ENCODE measurements at places on chromosomes 2 and 18.

DNA sequence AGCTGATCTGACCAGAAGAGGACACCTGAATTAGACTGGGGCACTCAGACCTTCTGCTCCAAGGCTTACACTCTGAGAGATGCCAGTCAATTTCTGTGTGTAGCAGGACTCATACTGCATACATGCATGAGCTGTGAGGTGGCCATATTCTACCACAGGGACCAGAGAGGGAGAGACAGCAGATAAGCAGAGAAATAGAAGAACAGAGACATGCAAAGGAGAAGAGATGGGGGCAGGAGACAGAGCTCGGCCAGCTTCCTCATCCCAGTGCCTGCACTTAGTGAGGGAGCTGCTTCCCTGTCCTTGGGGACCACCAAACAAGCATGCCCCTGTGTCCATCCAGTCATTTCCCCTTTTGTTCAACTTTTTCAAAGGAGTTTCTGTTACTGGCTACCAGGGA is 73.9 kb upstream of the ALK start:
- DNase-seq, result no peak

DNA sequence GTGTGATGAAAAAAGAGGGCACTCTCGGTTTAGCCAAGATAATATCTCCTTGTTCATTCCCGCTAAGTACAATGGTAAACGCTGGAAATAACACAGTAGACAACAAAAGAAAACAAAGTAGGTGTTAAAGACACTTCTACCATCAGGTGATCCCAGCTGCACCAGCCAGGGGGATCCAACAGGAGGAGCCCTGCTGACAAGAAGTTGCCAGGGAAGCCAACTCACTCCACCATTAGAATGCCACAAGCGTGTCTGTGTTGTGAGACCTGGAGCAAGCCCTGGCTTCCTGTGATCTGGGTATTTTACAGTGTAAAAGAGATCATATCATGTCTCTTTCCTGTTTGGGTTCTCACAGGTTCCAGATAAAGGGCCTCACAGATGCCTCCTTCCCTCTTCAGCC is 117.0 kb downstream of the GRB14 start:
- DNase-seq, result no peak

GRCh38 chr2:206823178-206823577 is 57.8 kb downstream of the FASTKD2 start:
- DNase-seq, result no peak

DNA sequence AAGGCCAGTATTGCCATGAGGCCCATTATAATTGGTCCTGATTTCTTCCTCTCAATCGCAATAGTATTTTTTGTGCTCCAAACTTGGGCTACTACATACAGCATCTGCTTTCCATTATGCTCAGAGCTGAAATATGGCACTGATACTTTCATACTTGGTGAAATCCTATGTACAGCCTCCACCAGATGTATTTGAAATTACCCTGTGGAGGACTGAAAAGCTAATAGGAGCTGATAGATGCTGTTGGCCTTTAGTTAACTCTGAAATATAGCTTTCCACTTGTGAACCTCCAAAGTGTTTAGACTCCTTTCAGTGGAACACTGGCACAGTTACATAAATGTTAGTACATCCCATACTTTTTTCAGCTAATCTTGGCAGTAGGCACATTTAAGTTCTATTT is 205.7 kb downstream of the NEDD4L start:
- DNase-seq, result no peak

DNA sequence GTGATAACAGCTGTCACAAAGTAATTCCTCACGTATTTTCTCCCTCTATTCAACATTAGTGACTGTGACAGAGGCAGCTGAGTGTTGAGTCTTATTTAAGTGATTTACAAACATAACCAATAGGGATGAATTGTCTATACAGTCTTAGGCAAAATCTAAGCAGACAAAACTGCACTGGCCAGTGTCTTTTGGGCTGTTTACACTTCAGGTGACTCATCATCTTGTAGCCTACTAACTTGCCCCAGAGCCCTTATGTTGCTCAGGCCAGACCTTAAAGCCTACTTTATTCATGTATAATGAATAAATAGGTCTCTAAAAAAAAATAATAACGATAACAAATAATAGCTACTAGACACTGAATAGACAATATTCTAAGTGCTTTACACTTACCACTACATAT is 17.2 kb downstream of the THOC1 start:
- no peak for DNase-seq

DNA sequence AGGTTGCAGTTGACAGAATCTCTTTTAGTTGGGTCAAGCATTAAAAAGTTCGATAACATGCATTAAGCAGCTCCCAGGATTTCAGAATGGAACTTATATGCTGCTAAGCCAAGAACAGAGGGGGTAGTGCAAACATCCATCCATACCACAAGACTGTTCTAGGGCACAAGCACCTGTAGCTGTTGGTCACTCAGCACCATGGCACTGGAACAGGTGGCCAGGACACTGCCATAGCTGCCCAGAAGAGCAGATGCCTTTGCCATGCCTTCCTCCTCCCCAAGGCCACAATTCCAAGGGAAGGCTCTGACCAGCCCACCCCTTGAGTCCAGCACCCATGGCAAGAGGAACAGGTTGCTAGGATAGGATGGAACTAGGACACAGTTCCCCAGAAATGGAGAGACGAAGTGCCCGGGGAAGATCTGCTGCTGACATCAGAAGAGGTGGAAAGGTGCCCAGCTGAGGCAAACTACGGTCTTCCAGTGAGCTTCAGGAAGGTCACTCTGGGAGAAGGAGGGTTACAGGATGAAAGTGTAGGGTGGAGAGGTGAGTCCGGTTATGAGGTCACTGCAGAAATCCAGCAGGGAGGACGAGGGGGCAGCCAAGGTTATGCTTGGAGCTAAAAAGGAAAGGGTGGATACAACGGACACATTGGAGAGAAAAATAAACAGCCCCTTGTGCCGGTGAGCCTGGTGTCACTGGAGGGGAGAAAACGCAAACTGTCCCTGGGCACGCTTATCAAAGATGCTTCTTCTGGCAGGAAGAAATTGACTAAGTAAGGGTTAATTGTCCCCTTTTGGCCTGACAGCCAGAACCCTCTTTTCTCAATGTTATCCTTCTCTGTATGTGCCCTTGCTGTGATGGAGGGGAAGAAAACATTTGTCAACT is 41.9 kb downstream of the C1QL2 start:
- DNase-seq, result no peak

All from stimulated activated CD4-positive, alpha-beta T cell treated with anti-CD3 and anti-CD28 coated beads, Interleukin-1b, Interleukin-23, amount 100 ng/mL, for 1 hour (primary cell).